ENCODE measurements at places on chromosomes 16 and 17.
A peak's percentile ranks its signal among the peaks of the same experiment; 100 is the strongest.

GRCh38 chr16:31329671-31330552 lies 25.1 kb upstream of the ITGAX start:
- DNase-seq, result no peak

GRCh38 chr17:67441052-67441895 lies 64.2 kb downstream of the PITPNC1 start:
- peak; percentile 34 for DNase-seq

GRCh38 chr17:81516439-81516838 lies 3.8 kb upstream of the ACTG1 start:
- no peak for DNase-seq

- DNase-seq, result no peak
These were observed 590 bp upstream of the CD79B start for GRCh38 chr17:63932721-63933120.

DNA sequence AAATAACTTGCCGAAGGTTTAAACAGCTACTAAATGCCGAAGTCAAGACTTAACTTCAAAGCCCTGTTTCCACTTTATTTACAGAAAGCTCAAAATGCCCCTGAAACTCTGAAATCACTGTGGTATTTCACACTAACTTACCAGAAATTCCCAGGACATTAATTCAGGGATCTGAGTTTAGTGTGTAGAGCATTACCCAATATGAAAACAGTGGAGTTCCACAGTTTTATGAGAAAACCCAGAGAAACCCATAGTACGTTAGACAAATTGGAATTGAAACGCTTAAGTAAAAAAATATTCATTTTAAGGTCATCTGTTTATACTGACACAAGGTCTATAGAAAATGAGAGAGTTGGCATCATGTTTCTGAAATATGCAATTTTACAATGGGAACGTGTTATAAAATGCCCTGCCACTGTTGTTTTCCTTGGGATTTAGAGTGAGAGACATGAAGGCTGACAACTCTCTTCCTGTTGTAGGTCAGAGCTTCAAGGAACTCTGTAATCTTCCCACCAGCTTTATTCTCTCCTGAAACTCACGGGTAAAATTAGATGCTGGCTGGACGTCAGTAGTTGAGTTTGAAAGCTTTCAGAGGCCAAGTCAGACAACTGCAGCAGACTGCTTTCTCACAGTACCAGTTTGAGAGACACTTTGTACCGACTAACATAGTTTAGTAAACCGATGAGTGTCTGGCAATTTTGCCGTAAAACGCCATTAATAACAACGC lies 139.4 kb upstream of the TBX2 start:
- no peak for DNase-seq

- peak; percentile 32 for DNase-seq
These were observed 35.5 kb upstream of the ZC3H18 start for GRCh38 chr16:88534638-88535190.

DNA sequence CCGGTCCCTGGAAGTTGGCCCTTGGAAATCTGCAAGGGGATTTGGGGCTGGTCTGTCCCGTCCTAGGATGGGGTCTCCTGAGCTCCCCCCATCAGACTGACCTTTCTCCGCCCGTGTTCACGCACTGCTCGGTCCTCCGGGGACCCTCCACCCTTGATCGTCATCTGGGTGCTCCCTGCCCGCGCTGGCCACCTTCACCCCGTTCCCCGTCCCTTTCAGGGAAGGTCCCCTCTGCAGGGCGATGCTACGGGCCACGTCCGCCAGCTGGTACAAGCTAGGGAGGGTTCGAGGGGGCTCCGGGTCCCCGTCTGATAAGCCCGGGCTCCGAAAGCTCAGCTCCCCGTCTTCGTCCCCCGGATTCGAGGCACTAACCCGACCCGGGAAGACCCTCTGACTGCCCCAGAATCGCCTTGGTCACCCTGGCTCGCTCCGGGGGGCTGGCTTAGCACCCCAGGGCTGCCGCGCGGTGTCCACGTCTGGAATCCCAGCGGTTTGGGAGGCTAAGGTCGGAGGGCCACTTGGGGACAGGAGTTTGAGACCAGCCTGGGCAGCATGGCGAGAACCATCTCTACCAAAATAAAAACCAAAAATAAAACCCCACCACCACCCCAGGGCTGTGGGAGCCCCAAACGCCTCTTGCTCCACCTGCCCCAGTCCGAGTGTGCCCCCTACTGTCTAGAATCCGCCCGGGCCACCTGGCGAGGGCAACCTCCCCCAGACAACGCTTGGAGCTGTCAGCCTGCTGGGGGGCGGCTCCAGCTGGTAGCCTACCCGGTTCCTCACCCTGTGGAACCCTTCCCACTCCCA lies 1.1 kb upstream of the SLC43A2 start:
- peak; percentile 70 for DNase-seq

GRCh38 chr17:37278247-37278894 lies 97.4 kb upstream of the C17orf78 start:
- no peak for DNase-seq

DNA sequence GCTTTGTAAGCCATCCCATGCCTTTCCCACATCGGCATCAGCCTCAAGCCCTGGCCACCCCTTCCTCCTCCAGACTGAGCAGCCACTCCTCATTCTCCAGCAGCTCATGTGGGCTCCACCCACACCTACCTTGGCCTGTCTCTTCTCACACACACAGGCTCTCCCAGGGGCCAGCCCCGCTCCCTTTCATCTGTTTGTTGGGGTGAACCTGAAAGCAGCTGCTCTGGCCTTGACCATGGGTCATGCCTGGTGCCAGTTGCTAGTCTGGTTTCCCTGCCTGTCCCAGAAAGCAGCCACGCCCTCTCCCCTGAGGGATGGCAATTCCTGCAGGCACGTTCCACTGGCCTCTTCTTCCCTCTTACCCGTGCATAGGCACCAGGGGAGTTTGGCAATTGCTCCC lies 11.4 kb upstream of the TMEM238L start:
- DNase-seq, result no peak

DNA sequence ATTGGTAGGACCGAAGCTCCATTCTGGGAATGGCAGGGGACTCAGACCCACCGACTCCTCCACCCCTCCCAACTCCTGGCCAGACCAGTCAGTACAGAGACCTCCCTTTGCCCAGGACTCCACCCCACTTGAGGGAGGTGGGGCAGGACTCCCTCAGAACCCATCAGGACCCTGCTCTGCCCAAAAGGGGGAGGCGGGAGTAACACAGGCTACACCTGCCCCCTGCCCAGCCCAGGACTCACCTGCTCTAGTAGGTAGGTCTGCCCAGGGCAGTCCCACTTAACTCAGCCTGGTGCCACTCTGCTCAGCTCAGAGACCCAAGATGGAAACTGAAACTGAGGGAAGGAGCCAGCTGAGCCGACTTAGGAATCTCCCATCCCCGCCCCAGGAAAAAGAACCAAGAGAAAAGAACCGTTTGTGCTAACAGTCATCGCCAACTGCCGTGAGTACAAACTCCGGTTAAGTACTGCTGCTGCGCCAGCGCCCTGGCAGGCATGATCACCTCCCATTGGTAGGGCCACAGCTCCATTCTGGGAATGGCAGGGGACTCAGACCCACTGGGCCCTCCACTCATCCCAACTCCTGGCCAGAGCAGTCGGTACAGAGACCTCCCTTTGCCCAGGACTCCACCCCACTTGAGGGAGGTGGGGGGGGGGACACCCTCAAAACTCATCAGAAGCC lies 503 bp downstream of the DHX58 start:
- no peak for DNase-seq

DNA sequence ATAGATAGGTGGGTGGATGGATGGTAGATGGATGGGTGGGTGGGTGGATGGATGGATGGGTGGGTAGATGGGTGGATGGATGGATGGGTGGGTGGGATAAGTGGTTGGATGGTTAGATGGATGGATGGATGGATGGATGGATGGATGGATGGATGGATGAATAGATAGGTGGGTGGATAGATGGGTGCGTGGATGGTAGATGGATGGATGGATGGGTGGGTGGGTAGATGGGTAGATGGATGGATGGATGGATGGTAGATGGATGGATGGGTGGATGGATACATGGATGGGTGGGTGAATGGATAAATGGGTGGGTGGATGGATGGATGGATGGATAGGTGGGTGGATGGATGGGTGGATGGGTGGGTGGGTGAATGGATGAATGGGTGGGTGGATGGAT lies 50.0 kb upstream of the FASN start:
- no peak for DNase-seq

GRCh38 chr17:8964801-8965393 lies 610 bp downstream of the PIK3R5 start:
- DNase-seq, result no peak

DNA sequence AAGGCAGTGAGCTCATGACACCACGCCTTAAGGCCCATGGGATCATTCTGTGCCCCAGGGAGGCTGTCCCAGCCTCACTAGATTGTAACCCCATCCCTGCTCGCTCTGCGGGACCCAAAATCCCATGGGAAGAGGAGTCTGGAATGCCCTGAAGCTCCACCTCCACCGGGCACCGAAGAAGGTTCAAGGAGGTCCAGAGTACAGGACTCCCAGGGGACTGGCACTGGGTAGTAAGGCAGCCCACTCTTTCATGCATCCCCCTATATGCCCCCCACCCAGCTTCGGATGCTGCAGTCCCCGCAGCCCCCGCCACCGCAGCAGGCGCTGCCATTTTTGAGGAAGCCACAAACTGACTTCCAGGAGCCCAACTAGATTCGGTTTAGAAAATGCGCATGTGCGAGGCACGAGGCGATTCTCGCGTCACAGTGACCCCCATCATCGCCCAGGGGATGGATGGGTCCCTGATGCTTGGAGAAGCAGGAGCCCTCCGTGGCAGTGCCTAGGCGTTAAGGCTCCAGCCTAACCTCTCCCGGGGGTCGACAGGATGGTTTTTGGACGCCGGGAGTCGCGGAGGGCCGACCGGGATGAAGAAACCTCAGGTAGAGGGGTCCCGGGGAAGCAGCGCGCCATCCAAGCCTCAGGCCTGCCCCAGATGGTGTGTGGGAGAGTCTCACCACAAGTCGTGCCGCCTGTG lies 1681.0 kb downstream of the TP53TG3F start:
- DNase-seq, result no peak

- DNase-seq, result peak; percentile 75
These were observed at the start of gene CDK10 for GRCh38 chr16:89686520-89687091. CDK10 (plus strand) TSS chr16:89686689; CDS start chr16:89686711, 22 bp downstream.

- no peak for DNase-seq
These were observed 78.5 kb upstream of the C16orf82 start for GRCh38 chr16:26988186-26988585.

GRCh38 chr17:74599448-74599939 lies 7.4 kb upstream of the CD300LD start:
- DNase-seq, result no peak

- no peak for DNase-seq
These were observed 230.7 kb downstream of the IRX3 start for GRCh38 chr16:54055864-54056263.

- DNase-seq, result no peak
These were observed 6.1 kb downstream of the ZG16 start for GRCh38 chr16:29784157-29784556.
